ENCODE measurements at places on chromosomes 12 and 14.

- DNase-seq, result no peak
These were observed 5.5 kb upstream of the HVCN1 start for GRCh38 chr12:110694330-110694901.

GRCh38 chr12:45273717-45274271, 57.9 kb downstream of the ANO6 start:
- no peak for DNase-seq

- DNase-seq, result peak; percentile 10
These were observed 452.7 kb upstream of the PDE3A start for GRCh38 chr12:19915392-19916195.

DNA sequence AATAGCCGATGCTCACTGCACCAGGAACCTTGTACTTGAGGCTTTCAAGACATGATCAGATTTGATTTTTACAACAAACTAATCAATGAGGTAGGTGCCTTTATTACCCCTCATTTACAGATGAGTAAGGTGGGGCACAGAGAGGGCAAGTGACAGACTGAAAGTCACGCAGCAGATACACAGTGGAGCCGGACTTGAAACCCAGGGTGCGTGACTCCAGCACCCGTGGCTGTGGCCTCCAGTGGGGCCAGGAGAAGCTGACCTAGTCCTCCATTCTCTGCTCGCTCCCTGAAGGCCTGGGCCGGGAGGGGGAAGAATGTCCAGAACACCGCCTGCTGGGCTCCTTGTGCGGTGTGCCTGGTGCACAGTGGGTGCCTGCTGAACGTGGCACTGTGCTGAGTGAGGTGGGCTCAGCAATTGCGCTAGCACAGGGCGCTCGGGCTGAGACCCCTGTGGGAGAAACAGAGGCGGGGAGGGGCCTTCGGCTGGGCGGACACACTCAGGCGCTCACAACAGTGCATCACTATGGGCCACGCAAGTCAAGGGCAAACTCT, 125.2 kb downstream of the CALM1 start:
- no peak for DNase-seq

DNA sequence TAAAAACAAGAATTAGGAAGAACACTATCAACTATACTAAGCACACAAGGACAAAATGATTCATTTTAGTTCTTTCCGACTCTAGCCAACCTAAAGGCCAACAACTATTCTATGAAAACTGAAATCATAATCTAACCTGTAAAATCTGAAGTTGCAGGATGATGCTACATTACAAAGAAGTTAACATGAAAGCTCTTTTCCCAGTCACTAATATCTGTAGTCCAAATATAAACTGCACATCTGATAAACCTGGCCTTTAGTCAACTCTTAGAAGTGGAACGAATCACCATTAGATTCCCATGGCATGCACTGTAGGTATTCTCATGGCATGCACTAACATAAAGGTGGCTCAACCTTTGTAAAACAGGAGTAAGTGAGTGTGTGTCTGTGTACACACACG, 41.7 kb downstream of the BLTP3B start:
- DNase-seq, result peak; percentile 50

Measured in activated CD4-positive, alpha-beta T cell treated with anti-CD3 and anti-CD28 coated beads, Interleukin-10, Interleukin-2, amounts not matched to agents 100 ng/mL and 50 ng/mL, durations not matched to agents 16 hours and 8 hours (primary cell).